ENCODE measurements at places on chromosomes 12 and 14.

DNA sequence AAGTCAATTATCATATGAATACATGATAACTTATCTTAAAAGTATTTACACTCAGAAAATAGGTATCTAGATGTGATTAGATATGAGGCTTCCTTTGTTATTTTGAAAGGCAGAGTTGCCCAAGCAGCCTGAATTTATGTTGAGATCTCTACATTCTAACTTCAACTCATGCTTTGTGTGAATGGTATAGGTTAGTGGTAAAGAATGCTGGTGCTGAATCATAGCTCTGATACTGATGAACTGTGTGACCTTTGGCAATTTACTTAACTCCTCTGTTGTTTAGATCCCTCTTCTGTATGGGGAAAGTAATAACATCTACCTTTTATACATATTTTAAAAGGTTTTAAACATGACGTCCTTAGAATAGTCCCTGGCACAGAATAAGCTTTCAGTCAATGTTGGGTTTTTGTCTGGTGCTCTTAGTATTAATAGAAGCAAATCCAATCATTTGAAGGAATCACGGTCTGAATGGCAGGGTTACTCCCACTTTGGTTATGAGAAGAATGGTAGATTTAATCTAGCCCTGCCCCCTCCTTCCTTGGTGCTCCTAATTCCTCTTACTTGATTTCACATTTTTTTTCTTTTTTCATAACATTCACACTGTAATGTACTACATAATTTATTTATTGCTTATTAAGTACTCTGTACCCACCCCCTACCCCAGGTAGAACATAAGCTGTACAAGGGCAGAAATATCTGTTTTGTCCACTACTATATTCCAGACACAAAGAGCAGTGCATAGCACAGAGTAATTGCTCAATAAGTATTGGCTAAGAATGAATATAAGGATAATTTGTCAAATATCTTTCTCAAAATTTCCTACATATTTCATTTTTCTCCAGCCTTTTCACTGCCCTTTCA is 203.3 kb upstream of the KRR1 start:
- no peak for DNase-seq

DNA sequence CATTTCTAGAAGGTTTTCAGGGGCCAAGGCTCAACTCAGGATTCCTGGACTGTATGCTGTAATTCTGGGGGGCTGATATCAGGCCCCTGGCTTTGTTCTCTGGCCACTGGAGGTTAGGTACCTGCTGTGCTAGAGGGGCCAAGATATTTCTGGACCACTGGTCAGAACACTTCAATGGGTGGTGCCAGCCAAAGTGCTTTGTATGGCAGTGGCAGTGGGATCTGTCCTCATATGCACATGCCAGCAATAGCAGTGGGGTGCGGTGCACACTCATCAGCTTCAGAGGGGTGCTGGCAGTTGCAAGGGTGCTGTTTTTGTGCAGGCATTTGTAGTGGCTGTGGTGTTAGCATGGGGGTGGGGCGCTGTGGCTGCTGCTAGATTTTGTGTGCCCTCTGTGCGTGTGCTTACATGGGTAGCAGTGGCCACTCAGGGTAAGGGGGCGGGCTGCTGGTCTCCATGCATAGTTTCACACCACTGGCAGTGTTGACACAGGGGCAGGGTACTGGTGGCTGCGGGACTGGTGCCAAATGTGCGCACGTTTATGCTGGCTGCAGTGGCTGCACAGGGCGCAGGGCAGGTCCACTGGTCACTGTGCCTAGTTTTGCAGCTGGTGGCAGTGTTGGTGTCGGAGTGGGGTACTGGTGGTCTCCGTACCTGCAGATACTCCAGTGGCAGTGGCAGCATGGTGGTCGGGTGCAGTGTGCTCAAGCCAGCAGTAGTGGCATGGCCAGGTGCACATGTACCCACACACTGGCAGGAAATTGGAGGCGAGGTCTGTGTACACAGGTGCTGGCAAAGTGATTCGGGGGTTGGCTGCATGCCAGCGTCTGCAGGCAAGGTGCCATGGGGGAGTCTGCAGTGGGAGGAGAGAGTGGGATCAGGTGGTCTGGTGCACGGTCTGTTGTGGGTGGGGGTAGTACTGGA is 12.6 kb downstream of the NOPCHAP1 start:
- no peak for DNase-seq

DNA sequence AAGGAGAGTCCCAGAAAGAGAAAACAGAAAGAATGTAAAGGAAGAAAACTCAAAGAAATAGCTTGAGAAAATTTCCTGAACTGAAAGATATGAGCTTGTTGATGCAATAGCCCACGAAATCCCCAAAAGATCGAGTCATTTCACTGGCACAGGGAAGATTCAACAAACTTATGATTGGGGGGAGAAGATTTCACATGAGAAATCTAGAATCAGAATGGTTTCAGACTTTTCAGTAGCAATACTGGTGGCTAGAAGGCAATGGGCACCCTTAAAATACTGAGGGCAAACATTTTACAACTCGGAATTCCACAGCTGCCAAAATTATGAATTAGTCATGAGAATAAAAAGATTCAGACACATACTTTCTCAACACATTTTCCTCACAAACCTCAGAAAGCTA is 8.9 kb upstream of the KRT7 start:
- no peak for DNase-seq

DNA sequence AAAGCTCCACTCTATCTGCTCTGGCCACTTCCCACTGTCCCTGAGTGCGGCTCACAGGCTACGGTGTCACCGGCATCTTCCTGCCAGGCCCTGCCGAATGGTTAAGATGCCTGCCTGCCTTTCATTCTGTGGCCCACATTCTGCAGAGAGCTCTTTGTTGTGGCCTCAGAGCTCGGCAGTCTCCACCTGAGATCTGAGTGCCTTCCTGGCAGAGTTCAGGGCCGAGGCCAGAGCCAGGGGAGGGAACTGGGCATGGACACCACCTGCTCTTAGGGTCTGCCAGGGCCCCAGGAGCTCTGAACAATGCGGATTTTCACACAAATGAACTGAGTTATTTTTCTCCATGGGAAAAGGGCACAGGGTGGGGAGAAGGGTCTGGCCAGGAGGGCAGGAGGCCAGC is 127.2 kb downstream of the RBM19 start:
- no peak for DNase-seq

- no peak for DNase-seq
Measured at GRCh38 chr12:70260646-70261045, 17.4 kb downstream of the CNOT2 start.

DNA sequence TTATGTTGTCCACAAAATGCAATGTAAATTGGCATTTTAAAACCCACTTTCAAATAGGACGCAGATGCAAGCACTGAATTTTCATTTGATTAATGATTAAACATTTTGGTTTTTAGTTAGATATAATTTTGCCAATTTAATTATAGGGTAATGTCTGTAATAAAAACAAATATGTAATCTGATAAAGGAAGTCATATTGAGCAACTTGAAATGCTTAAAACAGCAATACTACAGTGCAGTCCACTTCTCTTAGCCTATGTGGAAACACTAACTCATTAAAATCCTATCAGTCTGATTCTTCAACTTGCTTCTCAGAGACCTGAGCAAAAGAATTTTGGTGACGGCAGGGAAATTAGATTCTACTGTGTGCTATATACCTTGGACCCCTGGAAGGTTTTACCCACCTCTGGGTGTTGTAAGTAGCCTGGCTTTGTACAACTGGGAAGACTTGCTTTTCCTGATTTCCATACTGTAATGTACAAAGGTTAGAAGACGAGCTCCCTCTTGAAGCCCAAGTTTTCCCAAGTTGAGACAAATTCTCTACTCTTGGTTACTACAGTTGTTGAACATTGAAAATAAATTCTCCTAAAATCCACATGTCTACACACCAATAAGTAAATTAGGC is 4.1 kb downstream of the TRHDE start:
- no peak for DNase-seq

DNA sequence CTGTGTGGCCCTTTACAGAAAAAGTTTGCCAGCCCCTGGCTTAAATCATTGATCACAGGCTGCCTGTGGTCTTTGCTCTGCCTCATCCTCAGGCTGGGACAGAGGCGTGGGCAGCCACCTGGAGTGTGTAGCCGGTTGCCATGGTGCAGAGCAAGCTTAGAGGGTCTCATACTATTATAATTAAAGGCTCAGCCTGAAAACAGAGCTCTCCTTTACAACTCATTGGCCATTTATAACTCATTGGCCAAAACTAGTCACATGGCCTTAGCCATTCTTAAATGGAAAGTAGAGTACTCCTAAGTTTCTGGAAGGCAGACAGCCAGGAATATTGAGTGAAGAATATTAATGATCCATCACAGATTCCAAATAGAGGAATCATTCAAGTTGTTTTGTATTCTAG is 3.0 kb downstream of the HSP90B1 start:
- no peak for DNase-seq

DNA sequence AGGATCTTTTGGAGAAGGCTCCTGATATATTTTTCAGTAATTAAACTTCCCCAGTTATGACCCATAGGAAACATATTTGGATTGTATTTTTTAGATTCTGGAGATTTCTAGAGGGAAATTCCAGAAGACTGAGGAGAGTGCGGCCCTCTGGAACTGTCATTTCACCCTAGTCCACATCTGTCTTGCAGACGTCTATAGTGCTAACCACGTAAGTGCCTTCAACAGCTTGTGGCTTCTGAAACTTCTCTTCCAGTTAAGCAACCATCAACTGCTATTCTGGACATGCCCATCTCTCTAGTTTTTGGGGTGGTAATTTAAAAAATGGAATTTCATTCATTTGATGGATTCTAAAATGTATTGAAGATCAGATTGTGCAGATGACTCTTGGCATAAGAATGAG is 1098.8 kb downstream of the TMEM121 start:
- no peak for DNase-seq

DNA sequence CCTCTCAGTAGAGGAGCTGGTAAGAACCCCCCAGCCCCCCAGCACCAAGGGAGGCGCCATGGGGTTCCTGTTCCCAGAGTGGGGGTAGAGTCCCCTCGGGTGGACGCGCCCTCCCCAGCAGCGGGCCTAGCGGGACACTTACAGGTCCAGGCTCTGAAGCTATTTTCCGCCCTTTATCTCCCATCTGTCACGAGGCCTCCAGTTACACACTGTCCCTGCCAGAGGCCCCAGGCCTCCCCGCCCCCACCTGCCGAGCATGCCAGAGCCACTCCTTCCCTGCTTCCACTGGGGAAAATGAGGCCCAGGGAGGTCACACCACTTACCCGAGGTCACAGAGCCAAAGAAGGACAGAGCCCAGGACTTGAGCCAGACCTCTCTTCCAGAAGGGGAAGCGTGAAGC is 3.1 kb downstream of the C14orf180 start:
- no peak for DNase-seq

DNA sequence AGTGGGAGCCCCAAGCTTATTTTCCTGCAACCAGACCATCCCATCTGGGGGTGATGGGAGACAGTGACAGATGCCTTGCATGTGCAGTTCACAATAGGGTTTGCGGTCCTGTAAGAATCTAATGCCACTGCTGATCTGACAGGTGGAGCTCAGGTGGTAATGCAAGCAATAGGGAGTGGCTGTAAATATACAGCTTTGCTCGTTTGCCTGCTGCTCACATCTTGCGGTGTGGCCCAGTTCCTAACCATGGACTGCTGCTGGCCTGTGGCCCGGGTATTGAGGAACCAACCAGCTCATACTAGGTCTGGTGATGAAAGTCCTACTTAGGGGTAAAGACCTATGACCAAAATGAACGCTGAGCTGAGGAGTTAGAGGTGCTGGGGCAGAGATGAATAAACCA is 36.1 kb upstream of the CCDC88C start:
- DNase-seq: no peak

DNA sequence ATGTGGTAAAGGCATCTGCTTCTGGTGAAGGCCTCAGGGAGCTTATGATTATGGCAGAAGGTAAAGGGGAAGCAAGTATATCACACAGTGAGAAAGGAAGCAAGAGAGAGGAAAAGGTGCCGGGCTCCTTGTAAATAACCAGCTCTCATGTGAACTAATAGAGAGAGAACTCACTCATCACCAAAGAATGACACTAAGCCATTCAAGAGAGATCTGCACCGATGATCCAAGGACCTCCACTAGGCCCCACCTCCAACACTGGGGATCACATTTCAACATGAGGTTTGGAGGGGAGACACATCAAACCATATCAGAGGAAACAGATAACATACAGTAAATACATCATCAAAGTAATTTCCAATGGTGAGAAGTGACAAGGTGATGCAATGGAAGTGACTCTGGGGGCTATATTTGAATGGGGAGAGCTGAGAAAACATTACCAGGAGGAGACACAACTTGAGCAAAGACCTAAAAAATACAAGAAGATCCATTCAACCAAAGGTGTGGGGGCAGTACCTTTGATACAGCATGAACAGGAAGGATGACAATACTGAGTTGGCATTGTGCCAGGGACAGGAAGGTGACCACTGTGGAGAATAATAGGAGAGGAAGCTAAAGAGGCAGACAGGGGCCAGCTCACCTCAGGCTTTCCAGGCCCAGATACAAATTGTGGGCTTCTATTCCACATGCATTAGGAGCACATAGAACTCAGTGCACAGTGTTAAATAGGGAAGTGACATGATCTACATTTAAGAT is 134.4 kb upstream of the GRIP1 start:
- no peak for DNase-seq

DNA sequence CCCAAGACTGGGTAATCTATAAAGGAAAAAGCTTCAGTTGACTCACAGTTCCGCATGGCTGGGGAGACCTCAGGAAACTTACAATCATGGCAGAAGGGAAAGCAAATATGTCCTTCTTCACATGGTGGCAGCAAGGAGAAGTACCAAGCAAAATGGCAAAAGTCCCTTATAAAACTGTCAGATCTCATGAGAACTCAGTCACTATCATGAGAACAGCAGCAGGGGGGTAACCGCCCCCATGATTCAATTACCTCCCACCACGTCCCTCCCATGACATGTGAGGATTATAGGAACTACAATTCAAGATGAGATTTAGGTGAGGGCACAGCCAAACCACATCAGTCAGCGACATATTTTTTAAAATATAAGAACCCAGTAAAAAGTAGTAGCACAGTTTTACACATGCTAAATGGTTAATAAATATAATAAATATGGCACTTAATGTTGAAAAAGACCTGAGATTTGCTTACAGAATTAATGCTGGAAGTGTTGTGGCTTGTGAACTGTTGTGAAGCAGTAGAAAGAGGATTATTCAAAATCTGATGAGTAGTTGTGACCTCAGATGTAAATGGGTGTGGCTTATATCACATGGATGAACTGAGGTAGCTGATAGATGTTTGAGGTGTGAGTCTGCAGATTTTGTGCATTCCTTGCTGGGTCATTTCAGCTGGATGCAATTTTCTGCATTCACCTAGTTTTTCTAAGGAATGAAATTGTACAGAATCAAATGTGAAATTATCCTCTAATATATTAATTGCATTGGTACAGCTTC is 46.9 kb upstream of the CHPT1 start:
- DNase-seq: no peak

DNA sequence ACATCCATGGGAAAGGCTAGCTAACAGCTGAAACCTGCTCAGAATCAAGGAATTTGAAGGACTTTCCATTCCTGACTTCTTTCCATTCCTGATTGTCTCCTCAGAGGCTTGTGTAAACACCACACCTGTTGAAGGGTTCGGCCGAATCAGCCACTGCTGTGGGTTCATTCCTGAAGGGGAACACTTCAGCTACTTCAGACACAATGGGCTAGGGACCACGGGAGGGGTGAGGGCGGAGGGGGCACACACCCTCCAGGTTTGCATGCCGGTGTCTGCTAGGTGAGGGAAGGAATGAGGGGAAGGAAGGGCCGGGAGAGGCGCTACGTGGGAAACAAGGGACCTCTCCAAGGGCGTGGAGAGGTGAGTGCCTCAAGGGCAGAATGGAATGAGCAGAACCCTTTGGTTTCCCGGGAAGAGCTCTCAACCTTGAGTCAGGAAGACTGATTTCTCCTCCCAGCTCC is 1.3 kb downstream of the GPRC5A start:
- DNase-seq: no peak

Measured in AG08396 (cell line).